ENCODE measurements at places on chromosomes 12 and 14.

DNA sequence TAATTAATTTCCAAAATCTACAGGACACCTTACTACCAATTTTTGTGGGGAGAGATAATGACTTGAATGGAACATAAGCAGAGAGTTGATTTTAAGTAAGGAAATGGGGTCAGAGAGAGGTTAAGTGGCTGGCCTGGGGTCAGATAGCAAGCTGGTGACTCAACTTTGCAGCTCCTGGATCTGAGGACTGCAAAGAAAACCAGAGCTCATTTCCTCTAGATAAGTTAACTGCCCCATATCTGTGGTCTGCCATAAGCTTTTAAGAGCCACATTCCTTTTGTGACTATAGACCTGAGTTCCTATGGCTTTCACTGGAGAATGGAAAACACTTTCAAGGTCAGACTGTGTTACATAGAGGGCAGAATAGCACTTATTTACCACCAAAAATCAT is 201.2 kb upstream of the PRICKLE1 start:
- peak; percentile 81 for DNase-seq

- peak; percentile 16 for DNase-seq
These were observed 137.6 kb upstream of the TMTC1 start for GRCh38 chr12:29921307-29921706.

GRCh38 chr14:99841436-99842071 is 48.3 kb downstream of the EML1 start:
- no peak for DNase-seq

DNA sequence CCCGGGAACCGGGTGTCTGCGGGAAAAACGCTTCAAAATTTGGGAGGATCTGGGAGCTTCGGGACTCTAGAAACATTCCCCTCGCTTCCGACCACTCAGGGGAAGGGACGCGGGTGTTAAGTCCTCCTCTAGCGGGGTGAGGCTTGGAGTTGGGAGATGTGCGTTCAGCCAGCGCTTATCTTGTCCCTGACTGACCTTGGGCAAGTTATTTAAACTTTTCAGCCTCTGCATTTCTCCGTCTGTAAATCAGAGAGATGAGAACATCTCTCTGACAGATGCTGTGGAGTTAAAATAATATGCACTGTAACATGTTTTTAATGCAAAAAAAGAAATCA is 76.9 kb upstream of the ANO4 start:
- no peak for DNase-seq

- DNase-seq, result no peak
These were observed 52.0 kb downstream of the NAV3 start for GRCh38 chr12:77882709-77883108.

DNA sequence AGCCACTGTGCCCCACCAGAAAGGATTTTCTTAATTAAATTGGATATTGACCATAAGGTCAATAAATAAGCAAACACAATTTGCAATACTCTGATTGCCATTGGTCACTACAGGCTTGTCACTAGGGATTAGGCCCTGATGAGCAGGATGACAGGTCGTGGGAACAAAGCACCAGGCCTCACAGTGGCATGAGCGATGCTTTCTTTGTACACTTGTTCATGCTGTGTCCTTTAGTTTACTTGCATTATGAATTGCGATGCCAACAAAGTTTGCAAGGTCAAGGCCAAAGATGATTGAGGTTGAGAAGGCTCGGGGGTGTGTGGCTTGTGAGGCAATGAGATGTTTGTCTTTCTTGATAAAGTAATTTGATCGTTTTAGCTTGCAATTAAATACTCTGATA is 136.0 kb downstream of the TTC8 start:
- DNase-seq, result no peak

GRCh38 chr14:98415766-98416165 is 856.2 kb downstream of the BCL11B start:
- DNase-seq, result no peak

- no peak for DNase-seq
These were observed 1057.7 kb downstream of the VRK1 start for GRCh38 chr14:97854918-97855317.

GRCh38 chr14:68666236-68666635 is 126.6 kb downstream of the ZFP36L1 start:
- no peak for DNase-seq

- DNase-seq, result peak; percentile 41
These were observed 22.4 kb upstream of the KCNK13 start for GRCh38 chr14:90039253-90040010.

DNA sequence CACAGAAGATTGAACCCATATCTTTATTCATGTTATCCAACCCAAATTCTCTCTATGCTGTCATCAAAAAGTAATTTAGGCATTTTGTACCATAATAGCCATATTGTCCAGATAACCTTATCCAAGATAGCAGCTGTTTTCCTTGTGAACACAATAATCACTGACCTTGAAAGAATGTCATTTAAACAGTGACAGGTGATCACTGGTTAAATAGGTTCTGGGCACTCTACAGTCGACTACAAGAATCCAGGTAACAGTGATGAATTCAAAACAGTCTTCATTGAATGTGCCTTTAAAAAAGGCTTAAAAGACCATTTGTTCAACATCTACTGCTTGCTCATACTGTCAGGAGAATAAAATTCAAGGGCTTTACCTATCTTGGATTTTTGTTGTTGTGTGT is 4.6 kb upstream of the SPX start:
- no peak for DNase-seq

GRCh38 chr12:111753144-111753881 is 13.4 kb upstream of the ALDH2 start:
- peak; percentile 47 for DNase-seq

DNA sequence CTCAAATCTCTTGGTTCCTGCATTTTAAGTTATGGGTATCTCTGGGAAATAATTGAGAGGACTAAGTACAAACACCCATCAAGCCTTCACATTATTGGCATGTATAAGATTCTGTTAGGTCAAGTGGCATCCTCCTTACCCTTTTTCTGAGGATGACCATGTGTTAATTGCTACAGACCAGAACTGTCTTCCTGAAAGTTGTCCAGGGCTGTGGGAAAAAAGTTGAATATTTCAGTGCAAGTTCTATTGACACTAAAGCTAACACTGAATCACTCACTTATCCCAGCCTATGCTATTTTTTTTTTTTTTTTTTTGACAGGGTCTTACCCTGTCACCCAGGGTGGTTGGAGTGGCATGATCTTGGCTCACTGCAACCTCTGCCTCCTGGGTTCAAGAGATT is 130.1 kb upstream of the HIF1A start:
- DNase-seq, result no peak

DNA sequence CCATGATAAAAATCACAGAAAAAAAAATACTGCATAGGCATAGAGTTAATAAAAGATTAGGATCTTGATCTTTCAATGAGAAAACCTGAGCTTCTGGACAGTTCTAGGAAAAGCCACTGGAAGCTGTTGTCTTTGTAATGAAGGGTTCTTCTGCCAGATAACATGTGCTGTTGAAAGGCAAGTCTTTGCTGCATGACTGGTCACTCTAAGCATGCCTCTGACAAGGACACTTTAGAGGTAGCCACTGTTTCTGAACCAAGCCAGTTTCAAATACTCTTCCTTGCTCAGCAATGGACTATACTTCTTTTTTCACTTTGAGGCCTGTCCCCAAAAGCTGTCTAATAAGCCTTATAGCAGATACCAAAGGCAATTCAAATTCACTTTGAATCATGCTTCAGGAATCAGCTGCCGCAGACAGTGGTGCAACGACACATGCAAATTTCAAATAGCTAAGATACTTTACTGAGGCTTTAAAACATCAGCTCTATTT is 70.2 kb downstream of the BTG1 start:
- peak; percentile 92 for DNase-seq

DNA sequence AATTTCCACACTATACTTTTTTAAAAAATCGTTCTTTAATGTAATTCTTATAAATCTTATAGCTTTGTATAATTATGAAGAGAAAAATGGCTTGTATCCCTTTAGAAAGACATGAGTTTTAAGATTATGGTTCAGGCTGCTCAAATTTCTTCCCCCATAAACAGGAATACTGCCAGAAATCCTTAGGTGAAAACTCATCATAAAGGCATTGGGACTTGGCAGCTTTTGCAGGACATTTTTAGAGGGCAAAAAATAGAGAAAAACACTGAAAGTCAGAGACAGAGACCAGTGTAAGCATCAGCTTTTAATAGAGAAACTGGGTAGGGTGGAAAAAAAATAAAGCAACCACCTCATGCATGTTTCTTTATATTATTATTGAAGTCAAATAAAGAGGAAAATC is 29.1 kb downstream of the LRRK2 start:
- DNase-seq, result peak; percentile 48

DNA sequence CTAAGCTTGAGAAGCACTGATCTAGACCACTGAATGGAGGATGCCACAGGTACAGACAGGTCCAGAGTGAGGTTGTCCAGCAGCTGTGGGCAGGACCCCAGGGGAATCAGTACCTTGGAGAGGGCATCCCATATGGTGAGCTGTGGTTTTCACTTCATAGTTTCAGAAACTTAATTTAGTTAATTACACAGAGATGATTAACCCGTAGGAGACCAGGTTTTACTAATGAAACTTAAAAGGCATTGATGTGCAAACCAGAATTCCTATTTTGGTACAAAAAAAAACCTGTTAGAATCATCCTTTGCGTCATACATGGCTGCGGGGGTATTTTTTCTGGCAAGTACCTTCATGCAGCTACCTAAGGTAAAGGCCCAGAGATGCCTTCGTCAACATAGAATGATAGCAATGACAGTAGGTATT is 159.3 kb downstream of the DACT1 start:
- DNase-seq, result no peak

GRCh38 chr12:96049101-96049500 is 13.7 kb upstream of the LTA4H start:
- no peak for DNase-seq

GRCh38 chr12:42255221-42255865 is 17.3 kb upstream of the YAF2 start:
- DNase-seq, result no peak

DNA sequence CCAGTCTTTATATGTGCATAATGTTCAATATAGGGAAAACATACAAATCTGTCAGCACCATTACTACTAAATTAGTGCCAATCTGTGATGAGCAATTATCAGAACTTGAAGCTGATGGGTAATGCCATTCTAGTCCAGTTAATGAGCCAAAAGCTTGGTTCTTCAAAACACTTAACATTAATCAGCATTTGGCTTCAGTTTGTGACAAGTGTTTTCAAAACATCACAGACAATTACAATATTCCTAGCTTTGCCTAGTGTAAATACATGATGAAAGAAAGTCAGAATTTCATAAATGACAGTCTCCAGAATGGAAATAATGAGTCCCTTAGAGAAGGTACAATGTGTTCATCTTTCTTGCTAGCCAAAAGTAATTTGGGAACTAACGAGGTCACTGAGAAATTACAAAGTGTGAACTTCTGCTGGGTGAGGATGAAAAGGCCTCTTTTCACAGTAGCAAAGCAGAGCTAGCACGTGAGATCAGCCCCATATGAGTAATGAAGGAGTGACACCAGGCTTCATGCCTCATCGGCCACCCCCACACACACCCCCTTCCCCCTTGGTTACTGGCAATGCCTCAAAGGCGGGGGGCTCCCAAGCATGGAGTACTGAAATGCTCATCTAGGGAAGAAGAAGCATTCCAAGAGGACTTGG is 180.6 kb upstream of the EEA1 start:
- peak; percentile 51 for DNase-seq

- DNase-seq, result no peak
These were observed 5.3 kb downstream of the HSD17B6 start for GRCh38 chr12:56768424-56768823.

DNA sequence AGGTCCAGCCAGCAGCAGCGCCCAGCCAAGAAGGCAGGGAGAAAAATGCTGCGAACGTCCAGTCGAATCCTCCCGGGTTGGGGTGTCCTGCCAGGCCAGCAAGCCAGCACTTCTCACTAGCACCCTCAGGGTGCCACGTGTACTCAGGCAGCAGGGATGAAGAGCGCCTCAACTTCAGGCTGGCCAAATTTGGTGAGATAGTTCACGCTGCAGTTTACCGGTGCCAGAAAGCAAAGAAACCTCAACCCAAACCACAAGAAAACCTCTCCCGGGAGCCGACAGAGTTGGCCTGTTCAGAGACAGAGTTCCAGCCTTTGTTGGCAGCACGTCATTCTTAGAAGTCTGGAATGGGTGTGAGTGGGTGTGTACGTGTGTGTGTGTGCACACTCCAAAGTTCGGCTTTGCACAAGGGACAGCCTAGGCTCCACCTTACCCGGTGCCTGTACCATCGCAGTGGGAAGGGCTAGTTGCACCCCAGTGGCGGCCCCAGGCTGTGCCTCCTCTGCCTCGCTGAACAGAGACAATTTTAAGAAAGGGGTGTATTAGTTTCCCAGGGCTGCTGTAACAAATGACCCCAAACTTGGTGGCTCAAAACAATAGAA is 42.1 kb downstream of the ELK3 start:
- DNase-seq, result peak; percentile 68

GRCh38 chr12:85711735-85712390 is 124.3 kb downstream of the RASSF9 start:
- no peak for DNase-seq

- DNase-seq, result no peak
These were observed 219.1 kb downstream of the RBM19 start for GRCh38 chr12:113747017-113747416.

- no peak for DNase-seq
These were observed 126.0 kb downstream of the SLC6A15 start for GRCh38 chr12:84786622-84787021.

GRCh38 chr12:27112871-27113270 is 30.5 kb upstream of the C12orf71 start:
- no peak for DNase-seq

DNA sequence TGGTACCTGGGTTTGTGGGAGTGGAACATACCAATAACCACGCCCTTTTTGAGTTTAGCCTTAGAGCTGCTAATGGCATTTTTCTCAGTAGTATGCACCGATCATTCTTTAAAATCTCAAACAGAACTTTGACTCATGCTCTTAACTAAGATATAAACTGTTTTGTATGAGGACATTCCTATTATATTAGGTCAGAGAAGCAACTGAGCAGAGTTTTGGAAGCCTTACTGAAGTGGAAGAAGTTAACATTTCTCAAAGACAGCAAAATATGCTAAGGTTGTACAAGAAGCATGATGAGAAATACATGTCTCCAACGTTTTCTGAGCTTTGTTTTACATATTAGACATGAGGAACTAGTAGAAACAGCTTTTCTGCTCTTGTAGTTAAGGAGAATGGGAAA is 819.2 kb downstream of the FSCB start:
- DNase-seq, result peak; percentile 23

GRCh38 chr14:63431466-63431865 is 111.7 kb downstream of the PPP2R5E start:
- DNase-seq, result no peak

DNA sequence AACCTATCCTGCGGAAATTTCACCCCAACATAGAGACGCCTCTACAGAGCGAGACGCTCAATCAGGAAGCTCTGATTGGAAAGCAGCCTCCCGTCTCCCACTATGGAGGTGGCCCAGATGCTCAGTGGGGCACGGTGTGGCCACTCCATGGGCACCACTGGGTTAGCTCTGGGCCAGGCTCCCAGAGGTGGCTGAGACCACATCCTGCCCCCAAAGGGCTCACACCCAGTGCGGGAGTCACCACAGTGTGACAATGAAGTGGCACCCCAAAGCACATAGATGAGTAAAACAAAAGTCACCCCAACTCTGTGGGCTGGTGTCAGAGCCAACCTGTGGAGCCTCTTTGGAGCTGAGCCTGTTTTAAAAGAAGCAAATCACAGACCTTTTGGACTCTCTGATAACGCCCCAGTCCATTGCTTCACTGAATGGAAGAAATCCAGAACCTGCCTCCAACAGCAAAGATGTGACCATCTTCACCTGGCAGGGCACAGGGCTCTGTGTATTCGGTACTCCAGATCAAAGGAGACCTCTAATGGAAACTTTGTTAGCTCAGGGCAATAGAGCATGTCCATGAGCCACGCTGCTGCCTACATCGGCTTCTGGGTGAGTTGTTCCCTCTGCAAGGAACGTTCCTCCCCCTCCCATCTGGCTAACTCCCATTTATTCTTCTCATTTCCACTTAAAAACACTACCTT is 19.6 kb downstream of the CLMN start:
- DNase-seq, result no peak
